Posterior vena cava (tissue), 2 donors: ENCODE measurements at places on chromosomes 16 and 17. TPM values are rescaled to one million over a fixed set of nuclear protein-coding genes. Genes with fewer than 3 reads are reported as not detected.

GRCh38 chr16:35142809-35143192 lies 1683.4 kb downstream of the TP53TG3F start:
- DNase-seq, result no peak

DNA sequence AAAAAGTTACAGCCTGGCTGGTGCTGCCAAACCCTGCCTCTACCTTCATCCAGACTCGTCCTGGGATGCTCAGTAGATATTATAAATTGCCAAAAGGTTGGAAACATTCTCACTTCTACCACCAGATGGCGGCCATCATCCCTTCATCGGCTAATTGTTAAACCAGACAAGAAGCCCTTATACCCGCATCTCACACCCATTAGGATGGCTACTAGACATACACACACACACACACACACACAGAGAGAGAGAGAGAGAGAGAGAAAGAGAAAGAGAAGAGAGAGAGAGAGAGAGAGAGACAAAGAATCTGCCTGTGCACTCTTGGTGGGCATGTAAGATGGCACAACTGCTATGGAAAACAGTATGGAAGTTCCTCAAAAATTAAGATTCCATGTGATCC lies 15.0 kb upstream of the SCIMP start:
- DNase-seq, result peak; percentile 78

The KRTAP1-1 gene
- total RNA-seq, result not detected

The ZSCAN10 gene
- not detected for total RNA-seq

DNA sequence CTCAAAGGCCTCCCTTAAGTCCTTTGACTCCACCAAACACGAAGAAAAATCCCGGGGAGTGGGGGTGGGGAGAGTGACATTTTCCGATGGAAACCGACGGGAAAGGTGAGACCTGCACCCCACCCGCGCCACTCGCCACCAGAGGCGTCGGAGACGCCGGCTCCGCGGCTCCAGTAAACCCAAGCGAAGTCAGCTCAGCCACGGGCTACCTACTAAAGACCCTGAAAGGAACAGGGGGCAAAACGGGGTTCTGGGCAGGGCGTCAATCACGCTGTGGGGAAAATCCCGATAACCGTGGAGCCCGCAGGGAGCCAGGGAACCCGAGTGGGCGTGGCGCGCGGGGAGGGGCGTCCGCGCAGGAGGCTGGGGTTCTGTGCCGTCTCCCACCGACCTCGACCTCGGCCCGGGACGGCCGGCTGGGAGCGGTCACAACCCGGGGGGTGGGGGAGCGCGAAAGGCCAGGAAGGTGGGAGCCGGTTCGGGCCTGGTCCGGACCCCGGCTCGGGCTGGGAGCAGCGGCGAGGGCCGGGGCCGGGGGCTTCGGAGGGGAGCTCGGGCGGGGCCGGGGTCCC lies 565 bp downstream of the WDR45B start:
- peak; percentile 87 for DNase-seq

GRCh38 chr17:72064606-72065193 lies 56.1 kb upstream of the SOX9 start:
- DNase-seq, result no peak

DNA sequence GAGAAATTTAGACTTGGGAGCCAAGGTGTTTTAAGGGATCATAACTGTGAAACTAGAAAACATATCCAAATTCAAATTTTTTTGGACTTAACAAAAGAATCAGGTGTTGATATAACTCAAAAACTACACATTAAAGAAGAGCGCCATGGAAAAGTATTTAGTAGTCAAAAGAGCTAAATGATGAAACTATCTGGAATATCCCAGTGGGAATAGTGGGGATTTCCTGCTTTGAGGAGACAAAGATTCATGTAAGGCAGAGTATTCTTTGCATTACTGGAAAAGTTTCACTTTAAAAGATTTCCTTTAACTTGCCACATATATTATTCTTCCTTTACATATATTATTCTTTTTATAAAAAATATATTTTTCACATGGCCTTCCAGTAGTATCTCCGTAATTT lies 40.3 kb upstream of the VPS4A start:
- DNase-seq, result no peak

The SEZ6L2 gene
- total RNA-seq, result 1.2 TPM

GRCh38 chr16:66247516-66248481 lies 118.7 kb upstream of the CDH5 start:
- DNase-seq, result peak; percentile 94
